ENCODE measurements at places on chromosomes 16 and 17. TPM values are rescaled to one million over a fixed set of nuclear protein-coding genes. Genes with fewer than 3 reads are reported as not detected.

GRCh38 chr16:11164482-11165270 lies 91.3 kb downstream of the SOCS1 start:
- peaks cover 22% of the 10 kb centered on the region for H3K4me1 ChIP-seq
- no peaks in the 10 kb centered on the region for H3K27me3 ChIP-seq
- H3K4me3 ChIP-seq = no peak overlapping the region
- no peak for DNase-seq

DNA sequence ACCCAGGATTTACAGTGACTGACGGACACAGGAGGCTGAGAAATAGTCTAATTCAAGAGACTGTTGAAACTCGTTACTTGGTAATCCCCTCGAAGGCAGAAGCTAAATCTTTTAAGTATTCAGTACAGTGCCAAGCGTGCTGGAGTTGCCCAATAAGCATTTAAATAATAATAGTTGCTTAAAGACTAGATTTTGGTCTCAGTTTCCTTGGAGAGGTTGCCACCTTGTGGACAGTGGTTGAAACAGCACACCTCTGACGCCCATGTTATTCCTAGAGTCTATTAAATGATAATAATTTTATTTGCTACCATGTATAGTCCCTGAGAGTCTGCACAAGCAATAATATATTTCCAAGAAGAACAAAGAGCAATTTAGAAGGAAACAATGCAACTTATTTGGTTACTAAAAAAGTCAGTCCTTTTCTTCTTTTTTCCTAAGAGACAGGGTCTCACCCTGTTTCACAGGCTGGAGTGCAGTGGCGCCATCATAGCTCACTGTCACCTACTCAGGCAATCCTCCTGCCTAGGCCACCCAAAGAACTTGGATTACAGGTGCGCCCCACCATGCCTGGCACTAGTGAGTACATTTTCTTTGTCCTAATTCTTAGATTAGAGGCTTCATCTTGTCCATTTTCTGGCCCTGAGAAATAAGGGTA lies 138.0 kb upstream of the NUDT7 start:
- H3K4me3 ChIP-seq = no peak overlapping the region
- peaks cover 3% of the 10 kb centered on the region for H3K27me3 ChIP-seq
- no peak overlapping the region for H3K27ac ChIP-seq
- H3K36me3 ChIP-seq = no peaks in the 10 kb centered on the region

Gene SOX15
- 5.4 TPM for total RNA-seq

GRCh38 chr17:9294661-9295210 lies 273.4 kb downstream of the NTN1 start:
- no peak overlapping the region for H3K27ac ChIP-seq
- H3K4me3 ChIP-seq = no peak overlapping the region
- no peaks in the 10 kb centered on the region for H3K4me1 ChIP-seq
- H3K27me3 ChIP-seq = peaks cover 3% of the 10 kb centered on the region
- no peak for DNase-seq

- H3K36me3 ChIP-seq = no peaks in the 10 kb centered on the region
- no peaks in the 10 kb centered on the region for H3K27me3 ChIP-seq
- peaks cover 3% of the 10 kb centered on the region for H3K4me1 ChIP-seq
- peak; percentile 21 for DNase-seq
- no peak overlapping the region for H3K27ac ChIP-seq
- H3K4me3 ChIP-seq = no peak overlapping the region
Measured at GRCh38 chr16:79563921-79564320, 36.6 kb downstream of the MAF start.

DNA sequence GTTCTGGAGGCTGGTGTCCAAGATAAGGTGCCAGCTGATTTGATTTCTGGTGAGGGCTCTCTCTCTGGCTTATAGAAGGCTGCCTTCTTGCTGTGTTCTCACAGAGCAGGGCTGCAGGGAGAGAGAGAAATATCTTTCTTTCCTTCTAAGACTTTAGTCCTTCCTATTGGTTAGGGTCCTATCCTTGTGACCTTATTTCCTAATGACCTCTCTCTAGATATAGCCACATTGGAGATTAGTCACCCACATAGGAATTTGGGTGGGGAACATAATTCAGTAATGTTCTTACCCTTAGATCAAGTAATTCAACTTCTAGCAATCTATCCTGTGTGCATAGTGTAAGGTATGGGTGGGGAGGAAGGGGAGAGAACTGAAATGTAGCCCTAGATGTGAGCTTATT lies 18.0 kb upstream of the ABCA5 start:
- H3K36me3 ChIP-seq = no peaks in the 10 kb centered on the region
- H3K27ac ChIP-seq = no peak overlapping the region
- DNase-seq = no peak

Gene UBB
- 1,491 TPM for total RNA-seq

DNA sequence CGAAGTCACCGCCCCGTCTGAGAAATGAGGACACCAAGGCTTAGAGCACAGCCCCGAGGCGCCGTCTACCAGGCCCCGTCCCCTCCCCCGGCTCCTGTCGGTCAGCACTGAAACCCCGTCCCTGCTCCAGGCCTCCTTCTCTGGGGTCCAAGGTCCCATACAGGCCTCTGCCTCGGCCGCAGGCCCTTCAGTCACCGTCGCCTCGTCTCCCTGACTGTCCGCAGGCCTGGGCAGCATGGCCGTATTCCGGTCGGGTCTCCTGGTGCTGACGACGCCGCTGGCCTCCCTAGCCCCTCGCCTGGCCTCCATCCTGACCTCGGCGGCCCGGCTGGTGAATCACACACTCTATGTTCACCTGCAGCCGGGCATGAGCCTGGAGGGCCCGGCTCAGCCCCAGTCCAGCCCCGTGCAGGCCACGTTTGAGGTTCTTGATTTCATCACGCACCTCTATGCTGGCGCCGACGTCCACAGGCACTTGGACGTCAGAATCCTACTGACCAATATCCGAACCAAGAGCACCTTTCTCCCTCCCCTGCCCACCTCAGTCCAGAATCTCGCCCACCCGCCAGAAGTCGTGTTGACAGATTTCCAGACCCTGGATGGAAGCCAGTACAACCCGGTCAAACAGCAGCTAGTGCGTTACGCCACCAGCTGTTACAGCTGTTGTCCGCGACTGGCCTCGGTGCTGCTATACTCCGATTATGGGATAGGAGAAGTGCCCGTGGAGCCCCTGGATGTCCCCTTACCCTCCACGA lies 617 bp downstream of the COASY start:
- H3K4me1 ChIP-seq = peaks cover 12% of the 10 kb centered on the region
- peak overlapping the region; percentile 67 for H3K4me3 ChIP-seq
- peak overlapping the region; percentile 82 for H3K27ac ChIP-seq
- H3K27me3 ChIP-seq = no peaks in the 10 kb centered on the region
- DNase-seq = peak; percentile 40
- peaks cover 4% of the 10 kb centered on the region for H3K36me3 ChIP-seq

GRCh38 chr16:55469821-55470532 lies 9.0 kb upstream of the MMP2 start:
- no peak overlapping the region for H3K27ac ChIP-seq
- no peak for DNase-seq
- no peaks in the 10 kb centered on the region for H3K4me1 ChIP-seq
- no peak overlapping the region for H3K4me3 ChIP-seq
- H3K27me3 ChIP-seq = peaks cover 7% of the 10 kb centered on the region

DNA sequence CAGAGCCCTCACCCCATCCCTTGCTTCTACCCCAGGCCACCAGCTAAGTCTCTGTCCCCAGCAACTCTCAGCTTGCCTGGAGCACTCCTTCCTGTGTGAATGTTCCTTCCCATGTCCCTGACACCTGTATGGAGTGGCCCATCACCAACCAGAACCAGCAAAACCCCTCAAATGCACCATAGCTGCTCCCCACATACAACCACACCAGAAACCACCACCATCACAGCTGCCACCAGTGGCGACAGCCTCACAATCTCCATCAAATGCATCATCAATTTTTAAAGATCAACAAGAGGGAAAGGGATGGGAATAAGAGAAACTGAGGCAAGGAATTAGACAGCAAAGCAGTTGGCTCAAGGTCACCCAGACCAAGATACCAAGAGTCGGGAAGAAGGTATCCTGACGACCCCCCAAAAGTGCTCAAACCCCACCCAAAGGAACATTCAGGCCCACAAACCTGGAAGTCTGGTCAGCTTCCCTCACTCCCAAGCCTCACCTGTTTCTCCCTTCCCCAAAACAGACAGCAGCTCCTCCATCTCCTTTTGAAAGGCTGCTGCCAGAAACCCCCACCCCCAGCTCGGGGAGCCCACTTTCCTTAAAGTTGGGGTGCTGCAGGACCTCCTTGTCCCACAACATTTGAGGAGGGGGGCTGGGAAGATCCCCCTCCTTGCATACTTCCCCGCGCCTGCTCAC lies 1.8 kb downstream of the SRCIN1 start:
- H3K36me3 ChIP-seq = no peaks in the 10 kb centered on the region
- DNase-seq = no peak
- H3K27me3 ChIP-seq = peaks cover 56% of the 10 kb centered on the region
- H3K27ac ChIP-seq = no peak overlapping the region

DNA sequence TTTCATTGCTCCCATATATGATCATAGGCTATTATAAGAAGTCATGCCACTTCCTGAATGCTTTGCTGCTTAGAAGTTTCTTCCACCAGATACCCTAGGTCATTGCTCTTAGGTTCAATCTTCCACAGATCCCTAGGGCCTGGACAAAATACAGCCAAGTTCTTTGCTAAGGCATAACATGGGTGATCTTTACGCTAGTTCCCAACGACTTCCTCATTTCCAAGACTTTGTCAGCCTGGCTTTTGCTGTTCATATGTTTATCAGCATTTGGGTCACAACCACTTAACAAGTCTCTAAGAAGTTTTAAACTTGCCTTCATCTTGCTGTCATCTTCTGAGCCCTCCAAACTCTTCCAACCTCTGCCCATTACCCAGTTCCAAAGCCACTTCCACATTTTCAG lies 20.1 kb upstream of the DLX3 start:
- H3K36me3 ChIP-seq = no peaks in the 10 kb centered on the region
- peaks cover 20% of the 10 kb centered on the region for H3K27me3 ChIP-seq
- H3K4me1 ChIP-seq = no peaks in the 10 kb centered on the region
- no peak overlapping the region for H3K4me3 ChIP-seq
- DNase-seq = no peak
- no peak overlapping the region for H3K27ac ChIP-seq

DNA sequence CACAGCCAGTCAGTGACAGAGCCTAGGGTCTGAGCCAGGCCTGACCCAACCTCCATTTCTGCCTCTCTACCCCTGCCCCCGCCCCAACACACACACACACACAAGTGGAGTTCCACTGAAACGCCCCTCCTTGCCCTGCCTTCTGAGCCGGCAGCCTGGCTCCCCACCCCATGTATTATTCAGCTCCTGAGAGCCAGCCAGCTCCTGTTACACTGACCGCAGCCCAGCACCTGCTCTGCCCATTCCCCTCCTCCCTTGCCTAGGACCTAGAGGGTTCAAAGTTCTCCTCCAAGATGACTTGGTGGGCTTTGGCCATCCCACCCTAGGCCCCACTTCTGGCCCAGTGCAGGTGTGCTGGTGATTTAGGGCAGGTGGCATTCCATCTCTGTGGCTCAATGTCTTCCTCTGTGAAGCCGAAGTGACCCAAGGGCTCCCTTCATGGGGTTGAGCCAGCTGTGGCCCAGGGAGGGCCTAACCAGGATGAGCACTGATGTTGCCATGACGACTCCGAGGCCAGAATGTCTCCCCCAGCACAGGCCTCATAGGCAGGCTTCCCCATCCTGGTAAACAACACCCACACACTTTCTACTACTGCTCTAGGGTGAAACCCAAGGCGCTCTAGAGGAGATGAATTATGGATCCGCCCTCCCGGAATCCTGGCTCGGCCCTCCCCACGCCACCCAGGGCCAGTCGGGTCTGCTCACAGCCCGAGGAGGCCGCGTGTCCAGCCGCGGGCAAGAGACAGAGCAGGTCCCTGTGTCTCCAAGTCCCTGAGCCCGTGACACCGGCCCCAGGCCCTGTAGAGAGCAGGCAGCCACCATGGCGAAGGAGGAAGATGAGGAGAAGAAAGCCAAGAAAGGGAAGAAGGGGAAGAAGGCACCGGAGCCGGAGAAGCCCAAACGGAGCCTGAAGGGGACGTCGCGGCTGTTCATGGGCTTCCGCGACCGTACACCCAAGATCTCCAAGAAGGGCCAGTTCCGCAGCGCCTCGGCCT lies 9.7 kb downstream of the MYO15A start:
- H3K27me3 ChIP-seq = no peaks in the 10 kb centered on the region
- no peaks in the 10 kb centered on the region for H3K4me1 ChIP-seq
- H3K36me3 ChIP-seq = no peaks in the 10 kb centered on the region
- H3K27ac ChIP-seq = no peak overlapping the region

Gene MIS12
- total RNA-seq = 11.2 TPM

DNA sequence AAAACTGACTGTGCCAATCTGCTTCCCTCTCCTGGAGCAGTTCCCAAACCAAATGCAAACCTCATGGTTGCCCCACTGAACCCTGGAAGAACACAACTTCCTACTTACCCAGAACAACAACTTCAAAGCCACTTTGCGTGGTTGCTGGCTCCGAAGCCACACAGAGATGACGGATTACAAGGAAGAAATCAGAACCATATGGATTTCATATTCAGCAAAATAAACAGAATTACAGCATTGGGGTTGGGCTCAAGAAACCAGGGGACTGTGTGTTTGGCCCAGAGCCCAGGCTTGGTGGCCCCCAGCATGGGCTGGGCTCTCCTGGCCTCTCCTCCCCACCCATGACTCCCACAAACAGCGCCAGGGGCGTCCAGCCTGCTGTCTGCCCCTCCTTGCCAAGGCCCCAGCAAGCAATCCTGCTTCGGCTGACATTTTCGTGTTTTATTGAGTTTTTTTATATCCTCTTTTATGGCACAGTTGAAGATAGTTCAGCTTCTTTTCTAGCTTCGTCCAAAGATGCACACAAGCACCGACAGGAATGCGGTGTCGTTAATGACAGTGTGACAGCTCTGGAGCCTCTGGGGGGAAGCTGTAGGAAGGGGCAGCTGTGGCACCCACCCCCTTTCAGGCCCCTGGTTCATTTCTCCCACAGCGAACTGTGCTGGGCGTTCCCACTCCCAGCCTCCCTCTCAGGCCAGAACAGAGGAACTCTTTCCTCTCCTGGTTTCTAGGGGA lies 137.1 kb downstream of the GAS7 start:
- no peaks in the 10 kb centered on the region for H3K27me3 ChIP-seq
- no peak overlapping the region for H3K4me3 ChIP-seq
- H3K4me1 ChIP-seq = no peaks in the 10 kb centered on the region
- no peak for DNase-seq

Gene MYH8
- not detected for total RNA-seq

GRCh38 chr17:55822028-55822427 lies 71.2 kb downstream of the PCTP start:
- no peaks in the 10 kb centered on the region for H3K36me3 ChIP-seq
- H3K4me1 ChIP-seq = no peaks in the 10 kb centered on the region
- H3K4me3 ChIP-seq = no peak overlapping the region

Gene KRT39
- total RNA-seq = not detected

GRCh38 chr17:48413613-48414405 lies 16.2 kb downstream of the SKAP1 start:
- no peak overlapping the region for H3K27ac ChIP-seq
- no peak for DNase-seq
- no peaks in the 10 kb centered on the region for H3K4me1 ChIP-seq
- H3K4me3 ChIP-seq = no peak overlapping the region

Gene CHST6
- 3.8 TPM for total RNA-seq

GRCh38 chr17:67672592-67673335 lies 45.0 kb upstream of the NOL11 start:
- H3K4me1 ChIP-seq = peaks cover 8% of the 10 kb centered on the region
- H3K27me3 ChIP-seq = no peaks in the 10 kb centered on the region
- no peak overlapping the region for H3K27ac ChIP-seq
- no peak for DNase-seq
- H3K36me3 ChIP-seq = no peaks in the 10 kb centered on the region
- no peak overlapping the region for H3K4me3 ChIP-seq

Measured in cardiac muscle cell (in vitro differentiated cells and primary cell).